HEK293T (cell line): ENCODE measurements at places on chromosomes 11 and 22.

DNA sequence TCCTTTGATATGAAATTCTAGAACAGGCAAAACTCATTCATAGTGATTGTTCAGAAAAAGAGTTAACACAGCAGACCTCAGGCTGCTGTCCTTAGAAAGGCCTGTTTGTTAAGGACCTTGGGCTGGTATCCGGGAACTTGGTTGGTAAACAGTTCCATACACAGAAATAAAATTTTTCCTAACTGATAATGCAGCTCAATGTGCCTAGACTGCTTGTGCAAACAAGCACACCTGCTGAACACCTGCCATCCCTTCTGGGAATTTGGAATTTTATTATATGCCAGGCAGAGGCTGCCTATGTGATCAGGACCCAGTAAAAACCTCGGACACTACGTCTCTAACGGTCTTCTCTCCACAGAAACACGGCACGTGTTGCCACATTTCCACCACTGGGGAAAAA is 11.5 kb downstream of the THAP12 start:
- DNase-seq = no peak

- no peak for DNase-seq
Observed at GRCh38 chr11:102494216-102494615, 36.3 kb downstream of the MMP7 start.

- no peak for DNase-seq
Observed at GRCh38 chr11:64360448-64360921, 1.5 kb downstream of the RPS6KA4 start.

GRCh38 chr22:31944700-31945442 is 536 bp downstream of the YWHAH start:
- DNase-seq = peak; percentile 52

- no peak for DNase-seq
Observed at GRCh38 chr11:27697679-27698275, 2.5 kb downstream of the BDNF start.

GRCh38 chr11:132139181-132139580 is 768.8 kb downstream of the NTM start:
- DNase-seq = no peak

GRCh38 chr11:63552921-63553320 is 10.3 kb downstream of the PLAAT2 start:
- no peak for DNase-seq
